Muscle of back (tissue), 13 donors: ENCODE measurements at places on chromosomes 1 and 21.
A peak's percentile ranks its signal among the peaks of the same experiment; 100 is the strongest.

- peak; percentile 72 for DNase-seq
Observed at GRCh38 chr1:168498159-168498631, 45.6 kb downstream of the XCL2 start.

- DNase-seq: no peak
Observed at GRCh38 chr21:34984356-34985058, 64.6 kb downstream of the RUNX1 start.

GRCh38 chr1:65691972-65692371, 100.7 kb upstream of the PDE4B start:
- no peak for DNase-seq

GRCh38 chr1:168178227-168178637, 530 bp upstream of the TIPRL start:
- no peak for DNase-seq

- no peak for DNase-seq
Observed at GRCh38 chr1:42442662-42443061, 13.2 kb downstream of the ZMYND12 start.

DNA sequence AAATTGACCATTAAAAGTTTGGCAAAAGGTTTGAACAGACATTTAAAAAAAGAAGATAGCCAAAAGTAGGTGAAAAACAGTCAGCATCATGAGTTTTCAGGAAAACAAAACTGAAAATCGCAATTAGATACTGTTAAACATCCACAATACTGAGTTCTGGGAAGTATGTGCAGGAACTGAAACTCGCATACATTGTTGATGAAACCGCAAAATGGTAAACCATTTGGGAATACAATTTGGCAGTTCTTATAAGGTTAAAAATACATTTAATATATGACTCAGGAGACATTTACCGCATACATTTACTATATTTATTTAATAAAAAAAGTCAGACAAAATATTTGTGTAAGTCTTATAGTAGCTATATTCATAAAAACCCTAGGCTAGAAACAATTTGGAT, 393.2 kb downstream of the COL11A1 start:
- DNase-seq: peak; percentile 8

DNA sequence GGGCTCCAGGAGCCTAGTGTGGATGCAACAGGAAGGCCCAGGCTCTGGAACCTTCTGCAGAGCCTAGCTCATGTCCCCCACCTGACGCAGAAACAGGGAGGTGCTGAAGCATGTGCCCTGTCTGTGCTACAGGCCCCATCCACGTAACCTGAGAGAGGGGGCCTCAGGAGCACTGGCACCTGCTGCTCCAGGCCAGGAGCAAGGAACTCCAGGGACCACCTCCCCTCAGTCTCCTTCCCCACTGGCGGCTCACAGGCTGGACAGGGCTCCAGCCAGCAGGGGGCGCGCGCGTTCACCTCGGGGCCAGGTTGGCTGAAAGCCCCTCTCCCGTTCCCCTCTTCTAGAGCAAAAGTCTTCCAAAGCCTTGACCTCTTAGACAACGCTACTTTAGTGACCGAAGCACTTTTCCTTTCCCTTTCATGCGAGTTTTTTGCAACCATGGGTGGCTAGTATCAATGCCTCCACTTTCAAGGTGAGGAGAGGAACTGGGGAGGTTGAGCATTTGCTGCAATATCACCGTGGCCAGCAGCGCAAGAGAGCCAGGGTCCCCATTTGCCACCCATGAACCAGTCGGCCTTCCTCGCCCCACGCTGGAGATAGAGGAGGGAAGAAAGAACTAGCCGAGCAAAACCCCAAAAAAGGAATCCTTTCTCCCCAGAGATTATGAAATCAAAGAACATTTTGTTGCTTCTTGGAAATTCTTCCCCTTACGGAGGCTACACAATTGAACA, 52.4 kb upstream of the GPR157 start:
- DNase-seq: peak; percentile 69

- DNase-seq: peak; percentile 56
Observed at GRCh38 chr1:243343970-243344937, 88.4 kb downstream of the SDCCAG8 start.

DNA sequence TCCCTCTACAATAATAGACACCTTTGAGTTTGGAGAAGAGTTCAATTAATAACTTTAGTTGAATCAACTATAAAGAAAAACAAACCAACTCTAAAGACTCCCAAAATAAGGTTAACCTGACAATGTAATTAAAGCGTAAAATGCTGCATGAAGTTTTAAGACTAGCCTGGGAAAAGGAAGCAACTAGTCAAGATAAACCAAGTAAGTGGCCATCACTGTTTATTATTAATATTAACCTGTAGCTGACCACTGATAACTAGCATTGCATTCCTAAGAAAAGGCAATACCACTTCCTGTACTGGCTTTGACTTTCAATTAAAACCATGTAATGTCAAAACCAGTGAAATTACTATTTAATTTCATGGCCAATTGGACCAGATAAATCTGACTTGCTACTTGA, 3.0 kb downstream of the PPP1R15B start:
- no peak for DNase-seq
